ENCODE measurements at places on chromosomes 4 and X. TPM values are rescaled to one million over a fixed set of nuclear protein-coding genes. Genes with fewer than 3 reads are reported as not detected.

DGKK gene
- not detected for total RNA-seq

TCEAL6 gene
- total RNA-seq = not detected

MAGEC2 gene
- total RNA-seq = not detected

RHOXF1 gene
- not detected for total RNA-seq

RBMXL3 gene
- not detected for total RNA-seq

PAGE4 gene
- not detected for total RNA-seq

GNRHR gene
- total RNA-seq = not detected

TNIP3 gene
- 0.25 TPM for total RNA-seq

YY2 gene
- 2.6 TPM for total RNA-seq

AIMP1 gene
- total RNA-seq = 39.1 TPM

TRIM75 gene
- not detected for total RNA-seq

Measured in uterine smooth muscle cell (primary cell).